ENCODE measurements at places on chromosomes 7 and 10.

GRCh38 chr7:128110641-128111364 lies 79.6 kb upstream of the LRRC4 start:
- DNase-seq, result no peak

DNA sequence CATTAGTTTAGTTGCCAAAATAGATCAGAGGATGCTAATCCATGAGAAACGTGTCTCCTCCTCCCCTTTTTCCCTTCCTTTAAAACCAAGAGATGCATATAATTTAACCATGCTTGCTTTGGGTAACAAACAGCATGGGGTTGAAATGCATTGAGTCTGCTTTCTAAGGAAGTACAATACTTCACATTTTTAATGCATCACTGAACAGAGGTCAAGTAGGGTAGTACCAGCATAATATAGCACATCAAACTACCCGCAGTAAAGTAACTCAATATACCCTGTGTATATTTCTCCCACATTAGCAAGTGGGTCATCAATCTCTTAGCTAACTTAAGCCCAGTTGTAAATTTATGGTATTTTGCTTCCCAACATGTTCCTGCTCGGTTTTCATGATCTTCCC lies 239.3 kb upstream of the SEMA3C start:
- DNase-seq, result no peak

- DNase-seq, result no peak
Measured at GRCh38 chr10:48990226-48990625, 50.6 kb upstream of the LRRC18 start.

- no peak for DNase-seq
Measured at GRCh38 chr10:11493646-11494045, 117.8 kb downstream of the USP6NL start.

GRCh38 chr10:47259466-47259865 lies 40.5 kb upstream of the GDF10 start:
- no peak for DNase-seq

DNA sequence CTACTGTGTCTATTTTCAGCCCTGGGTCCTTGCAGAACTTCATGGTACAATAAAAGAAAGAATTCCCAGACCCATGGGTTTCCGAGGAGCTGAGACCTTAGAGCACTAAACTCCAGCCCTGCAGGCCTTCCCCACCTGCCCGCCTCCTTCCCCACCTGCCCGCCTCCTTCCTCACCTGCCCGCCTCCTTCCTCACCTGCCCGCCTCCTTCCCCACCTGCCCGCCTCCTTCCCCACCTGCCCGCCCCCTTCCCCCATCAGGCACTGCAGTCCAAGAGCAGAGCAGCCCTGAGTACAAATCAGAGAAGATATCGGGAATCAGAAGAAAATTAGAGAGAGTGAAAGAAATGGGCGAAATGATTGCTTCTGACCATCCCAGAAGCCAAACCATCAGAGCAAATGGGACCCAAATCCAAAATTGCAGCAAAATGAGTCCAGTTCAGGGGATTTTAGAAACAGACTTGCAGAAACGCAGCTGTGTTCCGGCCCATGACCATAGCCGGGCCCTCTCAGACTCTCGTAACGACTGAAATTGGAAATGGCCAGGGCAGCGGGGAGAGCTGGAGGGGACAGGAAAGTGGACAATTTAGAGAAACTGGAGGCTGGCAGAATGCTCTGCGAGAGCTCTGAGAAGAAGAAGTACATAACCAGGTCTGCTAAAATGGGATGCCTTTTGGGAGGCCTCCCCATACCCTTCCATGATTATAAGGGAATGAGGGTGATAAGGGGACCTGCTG lies 568.4 kb downstream of the TCERG1L start:
- DNase-seq, result no peak

DNA sequence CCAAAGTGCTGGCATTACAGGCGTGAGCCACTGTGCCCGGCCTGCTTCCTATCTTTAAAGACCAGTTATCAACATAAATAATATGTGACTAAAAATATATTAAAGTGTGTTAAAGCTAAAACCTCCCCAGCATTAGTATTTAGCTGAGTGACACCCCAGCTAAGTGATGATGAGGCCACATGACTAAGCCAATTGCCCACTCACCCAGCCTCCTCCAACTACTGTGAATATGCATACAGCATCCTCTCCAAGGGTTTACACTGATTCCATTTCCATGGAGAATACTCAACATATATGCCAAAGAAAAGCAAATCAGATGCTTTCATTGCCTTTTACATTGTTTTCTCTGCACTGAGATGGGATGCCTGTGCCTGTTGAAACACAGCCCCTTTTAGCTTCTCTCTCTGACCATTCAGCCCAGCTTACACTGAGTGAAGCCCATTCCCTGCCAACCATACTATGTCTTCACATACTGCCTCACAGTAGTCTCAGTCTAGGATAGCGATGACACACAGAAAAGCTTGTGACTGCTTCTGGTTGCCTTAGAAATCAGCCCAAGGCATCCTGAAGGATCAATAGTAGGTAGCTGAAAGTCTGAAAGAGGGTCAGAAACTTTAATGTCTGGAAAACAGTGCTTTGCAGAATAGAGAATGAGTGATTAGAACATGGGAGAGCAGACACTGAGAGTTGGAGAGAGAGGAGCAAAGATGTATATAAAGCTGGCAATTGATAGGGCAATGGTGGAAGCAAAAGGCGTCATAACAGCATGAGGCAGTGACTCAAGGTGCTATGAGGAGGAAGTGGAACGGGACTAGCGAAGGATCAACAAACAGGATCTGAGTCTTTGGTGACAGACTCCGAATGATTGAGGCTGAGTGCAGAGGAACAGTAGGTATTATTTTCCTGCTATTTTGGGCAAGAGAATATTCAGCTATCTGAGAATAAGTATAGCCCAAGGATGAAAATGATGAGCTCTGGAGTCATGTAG lies 19.8 kb upstream of the ATE1 start:
- no peak for DNase-seq
